Stimulated activated CD4-positive, alpha-beta T cell treated with anti-CD3 and anti-CD28 coated beads, Interleukin-15, amount 100 ng/mL, for 1 hour (primary cell): ENCODE measurements at places on chromosomes 2 and 18.

DNA sequence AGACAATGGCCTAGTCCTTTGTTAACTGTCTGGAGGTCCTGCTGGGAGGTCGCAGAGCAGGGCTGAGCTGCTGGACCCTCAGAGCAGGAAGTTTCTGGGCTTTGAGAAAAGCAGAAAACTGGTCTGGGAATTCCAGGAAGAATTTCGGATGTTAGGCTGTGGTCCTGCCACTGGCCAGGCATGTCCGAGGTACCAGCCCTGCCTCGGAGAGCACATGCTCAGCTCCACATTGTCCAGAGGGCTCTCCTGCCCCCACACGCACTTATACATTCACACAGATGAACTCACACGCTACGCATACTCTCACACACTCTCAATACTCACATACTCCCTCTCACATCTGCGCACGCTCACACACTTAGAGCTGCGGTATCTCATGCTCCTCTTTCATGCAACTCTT is 146.1 kb downstream of the NCK2 start:
- no peak for DNase-seq

GRCh38 chr18:77949355-77949973 is 699.8 kb downstream of the GALR1 start:
- DNase-seq, result no peak

GRCh38 chr2:223532161-223532560 is 70.0 kb downstream of the SCG2 start:
- DNase-seq, result no peak

GRCh38 chr2:234500394-234501006 is 3.6 kb upstream of the ARL4C start:
- DNase-seq, result peak; percentile 39

DNA sequence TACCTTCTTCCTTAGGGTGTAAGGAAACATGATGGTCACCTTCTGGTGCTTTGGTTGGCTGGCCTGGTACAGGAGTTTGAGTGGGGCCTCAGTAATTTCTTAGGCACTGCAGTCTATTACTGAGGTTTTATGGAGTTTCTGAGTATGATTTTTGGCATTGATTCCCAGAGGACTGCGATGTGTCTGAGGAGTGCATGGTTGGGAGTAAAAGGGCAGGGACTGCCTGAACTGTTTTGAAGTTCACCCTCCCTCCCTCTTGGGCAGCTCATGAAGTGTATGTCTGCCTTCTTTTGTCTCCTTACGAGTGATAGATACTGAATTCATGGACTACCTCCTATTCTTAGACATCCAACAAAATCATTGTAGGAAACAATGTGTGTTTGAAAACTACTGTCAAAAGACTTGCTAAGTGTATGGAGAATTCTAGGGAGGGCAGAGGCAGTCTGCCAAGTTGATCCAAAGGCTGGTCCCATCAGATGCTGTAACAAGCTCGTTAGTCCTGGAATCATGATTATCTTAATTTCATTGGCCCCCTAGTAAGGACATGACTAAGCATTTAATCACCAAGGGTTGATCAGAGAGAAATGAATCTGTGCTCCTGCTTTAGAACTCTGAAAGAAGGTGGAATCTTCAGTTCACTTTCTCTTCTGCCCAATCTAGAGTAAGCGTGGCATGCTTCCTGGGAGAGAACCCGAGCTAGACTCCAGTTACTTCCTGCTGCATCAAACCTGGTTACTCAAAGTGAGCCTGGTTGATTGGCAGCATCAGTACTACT is 26.5 kb downstream of the LYPD6B start:
- DNase-seq, result no peak

DNA sequence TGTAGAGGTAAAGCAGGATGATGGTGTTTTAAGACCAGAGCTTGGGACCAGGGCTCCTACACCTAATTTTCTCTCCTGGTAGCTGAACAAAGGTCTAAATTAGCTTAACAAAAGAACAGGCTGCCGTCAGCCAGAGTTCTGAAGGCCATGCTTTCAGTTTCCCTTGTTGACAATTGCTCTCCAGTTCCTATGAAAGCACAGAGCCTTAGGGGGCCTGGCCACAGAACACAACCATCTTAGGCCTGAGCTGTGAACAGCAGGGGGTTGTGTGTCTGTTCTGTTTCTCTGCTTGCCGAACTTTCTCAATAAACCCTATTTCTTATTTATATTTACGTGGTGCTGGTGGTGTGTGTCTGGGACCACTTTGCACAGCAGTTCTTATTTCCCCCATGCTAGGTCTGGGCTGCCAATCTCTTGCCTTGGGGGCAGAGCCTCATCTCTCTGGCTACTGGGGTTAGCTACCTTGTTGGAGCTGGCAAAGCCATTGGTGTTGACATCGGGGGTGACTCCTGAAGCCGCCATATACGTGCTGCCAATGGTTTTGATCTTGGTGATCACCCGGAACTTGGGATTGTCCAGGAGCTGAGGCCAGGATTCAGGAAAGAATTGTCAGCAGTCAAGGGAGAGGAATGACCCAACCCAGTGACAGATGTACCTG is 29.0 kb downstream of the CENPO start:
- no peak for DNase-seq

DNA sequence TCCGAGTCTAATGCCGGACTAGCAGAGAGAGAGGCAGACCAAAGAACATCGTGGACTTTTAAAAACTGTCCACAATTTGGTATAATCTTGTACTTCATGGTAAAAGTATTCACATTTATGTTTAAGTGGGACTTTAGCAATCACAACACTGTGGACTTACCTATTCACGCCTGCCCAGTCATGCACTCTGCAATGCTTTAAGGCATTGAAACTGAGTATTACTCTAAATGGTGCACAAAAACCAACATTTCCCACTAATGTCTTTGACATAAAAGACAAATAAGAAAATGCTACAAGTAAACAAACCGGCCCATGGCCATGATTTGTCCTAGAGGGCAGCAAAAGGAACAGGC is 91.3 kb downstream of the ACVR1 start:
- no peak for DNase-seq

DNA sequence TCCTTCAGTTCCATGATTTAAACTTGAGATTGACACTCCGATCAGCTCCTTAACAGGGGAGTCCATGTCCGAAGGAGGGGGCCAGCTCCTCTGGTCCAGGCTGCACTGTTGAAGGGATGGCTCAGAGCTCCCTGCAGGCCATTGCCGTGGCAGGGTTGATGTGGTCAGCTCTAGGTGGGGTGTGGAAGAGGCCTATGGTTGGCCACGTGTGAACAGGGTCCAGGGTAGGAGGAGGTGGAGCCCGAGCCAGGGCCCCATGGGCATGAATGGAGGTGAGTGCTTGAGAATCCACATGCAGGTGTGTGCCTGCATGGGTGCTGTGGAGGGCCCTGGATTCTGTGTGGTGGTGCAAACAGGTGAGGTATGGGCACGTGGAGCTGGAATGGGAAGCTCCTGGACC is 1.1 kb downstream of the SPEG start:
- DNase-seq, result no peak

DNA sequence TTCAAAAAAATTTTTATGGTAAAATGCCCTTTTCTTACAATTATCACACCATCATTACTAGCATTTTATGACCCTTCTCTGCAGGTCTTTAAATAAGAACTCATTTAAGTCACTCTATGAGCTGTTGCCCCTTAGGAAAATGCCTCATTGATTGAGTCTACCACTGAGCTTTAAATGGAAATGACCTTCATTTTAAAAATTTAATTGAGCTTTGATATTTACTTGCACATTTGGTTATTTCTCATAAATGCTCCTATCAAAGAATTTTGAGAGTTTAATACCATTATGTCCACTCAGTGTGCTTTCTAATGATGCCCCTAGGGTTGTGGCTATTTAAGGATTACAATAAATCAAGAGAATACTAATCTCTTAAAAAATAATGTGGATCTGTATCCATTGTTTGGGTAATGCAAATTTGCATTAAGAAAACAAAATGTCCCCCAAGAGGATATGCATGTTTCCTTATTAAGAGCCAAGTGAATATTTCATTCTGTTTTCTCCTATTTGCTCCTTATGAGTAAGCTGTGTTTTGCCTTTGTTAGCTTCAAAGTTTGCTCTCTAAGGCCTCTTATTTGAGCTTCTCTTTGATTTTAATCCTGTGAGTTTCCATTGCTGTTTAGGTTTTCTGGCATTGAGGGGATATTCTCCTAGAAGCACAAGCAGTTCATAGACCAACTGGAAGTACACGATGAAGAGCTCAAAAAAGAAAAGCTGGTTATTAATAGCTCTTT is 69.8 kb downstream of the CERS6 start:
- no peak for DNase-seq

DNA sequence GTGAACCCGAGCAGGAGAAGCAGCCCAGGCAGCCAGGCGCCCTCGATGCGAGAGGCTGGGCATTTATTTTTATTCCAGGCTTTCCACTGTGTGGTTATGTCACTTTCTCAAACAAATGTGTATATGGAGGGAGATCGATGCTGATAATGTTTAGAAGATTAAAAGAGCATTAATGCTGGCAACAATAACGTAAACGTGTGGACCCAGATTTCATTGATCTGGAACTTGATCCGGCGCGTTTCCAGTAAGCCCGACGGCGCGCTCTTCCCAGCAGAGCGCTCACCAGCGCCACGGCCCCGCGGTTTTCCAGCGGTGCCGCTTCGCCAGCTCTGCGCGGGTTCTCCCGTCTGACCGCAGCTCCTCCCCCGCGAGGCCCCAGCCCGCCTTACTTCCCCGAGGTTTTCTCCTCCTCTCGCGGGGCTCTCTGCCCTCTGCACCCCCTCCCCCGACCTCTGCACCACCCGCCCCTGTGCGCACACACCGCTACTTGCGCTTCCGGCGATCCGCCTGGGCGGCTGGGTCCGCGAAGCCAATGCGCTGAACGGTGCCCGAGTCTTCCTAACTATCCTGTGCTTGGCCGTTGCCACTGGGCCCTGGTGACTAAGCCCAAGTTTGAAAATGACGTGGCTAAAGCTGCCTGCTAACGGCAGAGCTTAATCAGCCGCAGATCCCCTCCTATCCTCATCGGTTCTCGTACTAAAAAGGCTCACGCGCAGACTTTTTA is 6.1 kb downstream of the ONECUT2 start:
- no peak for DNase-seq
